ENCODE measurements at places on chromosomes 16 and 17.
A peak's percentile ranks its signal among the peaks of the same experiment; 100 is the strongest.

GRCh38 chr16:81076566-81077075 is 417 bp downstream of the C16orf46 start:
- peak; percentile 60 for DNase-seq

DNA sequence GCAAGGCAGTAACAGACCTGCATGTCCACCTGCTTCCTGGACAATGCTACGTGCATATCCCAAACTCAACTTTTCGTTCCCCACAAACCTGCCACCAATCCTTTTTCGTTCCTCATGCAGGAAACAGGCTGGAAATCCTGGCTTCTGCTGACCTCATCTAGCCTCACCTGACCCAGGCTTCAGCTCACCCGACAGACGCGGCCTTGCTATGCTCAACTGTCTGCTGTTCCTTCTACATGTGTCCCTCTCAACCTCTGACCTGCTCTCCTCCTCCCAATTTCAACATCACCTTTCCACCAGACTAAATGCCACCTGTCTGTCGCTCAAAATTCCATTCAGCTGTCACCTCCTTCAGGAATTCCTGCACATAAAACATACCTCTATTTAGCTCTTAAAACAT is 44.5 kb downstream of the XPO6 start:
- no peak for DNase-seq

GRCh38 chr17:3030096-3030495 is 33.3 kb downstream of the OR1D5 start:
- no peak for DNase-seq

GRCh38 chr16:2238150-2238837 is 2.0 kb downstream of the DNASE1L2 start:
- no peak for DNase-seq

DNA sequence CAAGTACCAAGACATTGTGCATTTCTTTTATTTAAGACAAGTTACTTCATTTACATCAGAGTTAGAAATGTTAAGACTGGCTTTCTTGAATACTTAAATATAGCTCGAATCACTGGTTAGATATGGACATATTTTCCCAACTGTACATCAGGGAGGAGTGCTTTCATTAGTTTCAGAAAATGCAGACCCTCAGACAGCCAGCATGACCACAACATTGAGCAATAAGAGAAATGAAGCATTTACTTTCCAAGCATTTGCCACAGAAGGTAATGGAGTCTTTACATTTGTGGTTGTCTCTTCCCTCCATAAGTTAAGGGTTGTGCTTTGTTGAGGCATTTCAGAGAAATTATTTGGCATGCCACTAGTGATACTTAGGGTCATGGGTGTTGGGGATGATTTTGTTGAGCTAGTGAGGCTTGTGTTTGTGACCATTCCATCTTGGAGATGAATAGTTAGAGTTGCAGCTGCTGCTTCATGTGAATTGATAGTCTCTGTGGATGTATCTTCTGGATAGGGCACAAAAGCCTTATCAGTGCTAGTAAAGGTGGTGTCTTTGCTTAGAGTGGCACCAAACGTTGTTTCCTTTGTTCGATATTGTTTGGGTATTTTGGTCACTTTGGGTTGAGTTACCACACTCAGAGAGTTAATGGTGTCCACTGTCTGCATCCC is 2.1 kb downstream of the OMG start:
- DNase-seq, result no peak

- DNase-seq, result no peak
These were observed 38.4 kb downstream of the HNF1B start for GRCh38 chr17:37706446-37706845.

GRCh38 chr16:58459344-58460218 is 40.4 kb upstream of the NDRG4 start:
- no peak for DNase-seq

- no peak for DNase-seq
These were observed 633 bp downstream of the ZNF843 start for GRCh38 chr16:31441956-31442355.

DNA sequence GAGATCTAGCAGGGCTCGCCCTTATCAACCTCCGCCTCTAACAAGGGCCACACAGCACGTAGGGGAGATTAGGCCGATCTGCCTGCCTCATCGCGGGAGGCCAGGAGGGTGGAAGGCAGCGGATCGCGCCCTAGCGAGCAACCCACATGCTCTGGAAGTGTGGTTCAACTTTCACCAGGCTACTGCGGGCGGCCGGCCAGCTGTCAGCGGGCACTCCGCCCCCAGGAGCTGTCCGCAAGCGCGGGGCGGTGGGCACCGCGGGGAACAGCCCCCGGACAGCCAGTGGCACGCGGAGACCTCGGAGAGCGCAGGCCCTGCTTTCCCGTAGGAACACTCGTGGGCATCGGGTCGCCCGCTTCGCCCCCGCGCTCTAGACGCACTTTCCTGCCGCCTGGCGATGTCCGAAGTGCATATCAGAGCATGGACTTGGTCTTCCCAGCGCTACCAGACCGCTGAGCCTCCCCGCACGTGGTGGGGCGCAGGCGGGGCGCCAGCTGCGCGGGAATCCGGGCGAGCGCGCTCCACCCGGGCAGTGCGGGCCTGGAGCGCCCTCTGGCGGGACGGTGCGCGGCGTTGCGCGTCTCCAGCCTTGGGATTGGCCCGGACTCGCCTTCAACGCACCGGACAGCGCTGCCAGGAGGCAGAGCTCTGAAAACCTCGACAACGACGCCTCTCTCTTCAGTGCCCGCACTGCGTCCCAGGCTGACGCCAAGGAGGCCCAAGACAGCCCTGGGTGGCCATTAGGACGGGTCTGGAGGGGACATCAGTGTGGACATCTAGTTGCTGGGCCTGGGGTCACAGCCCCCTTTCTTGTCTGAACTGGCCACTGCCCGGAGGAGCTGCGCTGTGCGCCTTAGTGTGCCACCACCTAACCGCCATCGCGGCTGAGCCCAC is 3.6 kb upstream of the ZNHIT3 start:
- DNase-seq, result peak; percentile 71

GRCh38 chr17:3911271-3912053 is 4.8 kb downstream of the P2RX1 start:
- peak; percentile 45 for DNase-seq

DNA sequence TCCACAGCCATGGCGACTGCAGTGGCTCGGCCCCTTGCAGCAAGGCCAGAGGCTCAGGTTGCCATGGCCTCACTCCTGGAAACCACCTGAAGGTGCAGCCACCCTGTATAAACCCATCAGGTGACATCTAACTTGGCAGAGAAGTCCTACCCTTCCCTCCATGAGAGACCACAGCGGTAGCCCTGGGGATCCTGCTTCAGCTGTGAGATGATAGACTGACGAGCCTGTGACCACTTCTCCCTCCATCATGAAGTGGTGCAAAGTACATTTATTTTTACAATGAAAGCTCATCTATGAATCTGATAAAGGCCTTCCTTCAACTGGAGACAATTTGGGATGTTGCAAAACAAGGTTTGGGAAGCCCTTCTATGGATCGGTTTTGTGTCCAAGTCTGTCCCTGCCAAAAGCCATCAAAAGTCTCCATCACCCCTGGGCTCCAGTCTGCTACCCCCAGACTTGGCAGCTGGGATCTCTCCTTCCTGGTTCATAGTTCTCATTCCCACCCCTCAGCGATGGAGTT is 1.8 kb downstream of the ZACN start:
- no peak for DNase-seq

GRCh38 chr16:1825381-1825863 is 1.2 kb downstream of the HAGH start:
- DNase-seq, result no peak

- DNase-seq, result no peak
These were observed 12.4 kb upstream of the TIMP2 start for GRCh38 chr17:78937561-78937960.

DNA sequence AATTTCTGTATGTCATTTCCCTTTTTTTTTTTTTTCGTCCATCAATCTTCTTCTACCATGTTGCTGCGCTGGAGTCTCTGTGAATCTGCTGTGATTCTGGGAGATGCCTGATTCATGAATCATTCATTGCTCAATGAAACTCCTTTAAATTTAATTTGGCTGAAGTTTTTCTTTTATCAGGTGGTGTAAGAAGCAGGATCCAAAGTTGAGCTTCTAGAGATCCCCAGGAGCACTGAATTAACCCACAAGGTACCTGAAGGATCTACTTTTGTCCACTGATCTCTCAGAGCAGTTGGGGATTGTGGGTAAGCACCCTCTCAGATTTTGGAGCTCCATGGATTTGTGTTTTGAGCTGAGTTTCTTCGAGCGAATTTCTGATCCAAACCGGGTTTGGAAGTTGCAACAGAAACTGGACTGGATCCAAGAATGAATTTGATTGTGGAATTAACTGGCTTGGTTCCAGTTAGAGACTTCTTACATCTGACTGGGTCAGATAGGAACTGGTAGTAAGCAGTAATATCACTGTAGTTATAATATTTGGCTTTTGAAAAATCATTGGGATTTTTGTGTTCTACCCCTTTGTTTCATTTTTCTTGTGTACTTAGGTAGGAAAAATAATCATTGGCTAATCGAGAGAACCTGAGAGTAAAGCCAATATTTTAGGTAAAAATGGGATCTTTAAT is 447.8 kb upstream of the TOM1L1 start:
- no peak for DNase-seq

DNA sequence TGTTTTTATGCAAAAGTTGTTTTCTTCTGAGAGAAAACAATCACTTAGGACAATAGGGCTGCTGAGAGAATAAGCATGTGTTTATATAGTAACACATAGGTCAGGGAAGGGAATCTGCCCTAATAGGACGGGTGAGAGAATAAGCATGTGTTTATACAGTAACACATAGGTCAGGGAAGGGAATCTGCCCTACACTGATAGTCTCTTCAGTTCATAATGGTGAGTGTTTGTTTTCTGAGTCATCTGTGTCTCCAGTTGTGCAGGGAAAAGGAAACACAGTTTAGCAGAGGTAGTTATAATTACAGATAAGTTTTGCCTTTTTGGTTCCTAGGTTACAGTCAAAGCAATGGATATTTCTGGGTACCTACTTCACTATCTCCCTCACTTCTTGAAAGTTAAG is 252.3 kb upstream of the CA10 start:
- DNase-seq, result no peak

GRCh38 chr17:45334701-45335677 is 18.2 kb upstream of the MAP3K14 start:
- no peak for DNase-seq
